ENCODE measurements at places on chromosomes 5 and 9.

- DNase-seq = no peak
Observed at GRCh38 chr5:127428748-127429147, 88.7 kb upstream of the PRRC1 start.

DNA sequence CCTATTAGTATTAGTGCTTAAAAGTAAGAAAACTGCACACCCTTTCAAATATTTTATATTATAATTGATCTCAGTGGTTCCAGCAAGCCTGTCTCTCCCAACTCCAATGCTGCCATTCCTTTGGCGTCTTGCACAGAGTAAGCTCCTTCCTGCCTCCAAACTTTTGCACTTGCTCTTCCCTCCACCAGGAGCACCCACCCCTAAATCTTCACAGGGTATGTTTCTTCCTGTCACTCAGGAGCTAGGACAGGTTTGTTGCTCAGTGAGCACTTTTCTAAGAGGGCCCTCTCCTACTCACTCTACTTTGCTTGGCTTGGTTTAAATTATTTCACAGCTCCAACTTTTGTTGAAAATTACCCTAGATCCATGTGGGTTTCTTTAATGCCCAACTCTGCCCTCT lies 189.1 kb upstream of the ADRA1B start:
- no peak for DNase-seq

DNA sequence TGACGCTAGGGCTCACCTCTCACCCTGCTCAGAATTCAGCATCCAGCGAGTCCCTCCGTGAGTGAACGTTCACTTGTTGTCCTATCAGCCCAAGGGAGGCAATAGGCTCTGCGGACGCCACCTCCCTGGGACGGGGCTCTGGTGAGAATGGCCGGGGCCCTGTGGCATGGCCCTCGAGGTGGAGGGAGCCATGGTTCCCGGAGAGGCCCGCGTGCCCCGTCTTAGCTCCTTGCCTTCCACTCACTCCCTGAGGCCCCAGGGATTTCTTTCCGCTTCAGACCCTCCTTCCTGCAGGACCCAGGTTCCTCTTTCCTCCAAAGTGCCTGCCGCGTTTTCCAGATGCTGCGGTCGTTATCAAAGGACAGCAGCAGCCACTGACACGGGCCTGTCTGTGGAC lies 21.5 kb downstream of the EXOC3 start:
- DNase-seq = no peak

DNA sequence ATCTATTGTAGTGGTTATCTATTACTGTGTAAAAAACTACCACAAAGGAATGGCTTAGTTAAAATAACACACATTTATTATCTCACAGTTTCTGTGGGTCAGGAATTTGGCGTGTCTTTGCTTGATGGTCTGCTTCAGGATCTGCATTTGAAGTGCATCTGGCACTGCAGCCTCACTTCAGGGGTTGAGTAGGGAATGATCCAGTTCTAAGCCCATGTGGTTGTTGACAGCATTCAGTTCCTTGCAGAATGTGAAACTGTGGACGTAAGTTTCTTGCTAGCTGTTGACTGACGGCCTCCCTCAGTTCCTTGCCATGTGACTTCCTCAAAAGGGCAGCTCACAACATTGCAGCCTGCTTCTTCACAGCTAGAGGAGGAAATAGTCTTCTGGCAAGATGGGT lies 2.1 kb upstream of the OGN start:
- no peak for DNase-seq

DNA sequence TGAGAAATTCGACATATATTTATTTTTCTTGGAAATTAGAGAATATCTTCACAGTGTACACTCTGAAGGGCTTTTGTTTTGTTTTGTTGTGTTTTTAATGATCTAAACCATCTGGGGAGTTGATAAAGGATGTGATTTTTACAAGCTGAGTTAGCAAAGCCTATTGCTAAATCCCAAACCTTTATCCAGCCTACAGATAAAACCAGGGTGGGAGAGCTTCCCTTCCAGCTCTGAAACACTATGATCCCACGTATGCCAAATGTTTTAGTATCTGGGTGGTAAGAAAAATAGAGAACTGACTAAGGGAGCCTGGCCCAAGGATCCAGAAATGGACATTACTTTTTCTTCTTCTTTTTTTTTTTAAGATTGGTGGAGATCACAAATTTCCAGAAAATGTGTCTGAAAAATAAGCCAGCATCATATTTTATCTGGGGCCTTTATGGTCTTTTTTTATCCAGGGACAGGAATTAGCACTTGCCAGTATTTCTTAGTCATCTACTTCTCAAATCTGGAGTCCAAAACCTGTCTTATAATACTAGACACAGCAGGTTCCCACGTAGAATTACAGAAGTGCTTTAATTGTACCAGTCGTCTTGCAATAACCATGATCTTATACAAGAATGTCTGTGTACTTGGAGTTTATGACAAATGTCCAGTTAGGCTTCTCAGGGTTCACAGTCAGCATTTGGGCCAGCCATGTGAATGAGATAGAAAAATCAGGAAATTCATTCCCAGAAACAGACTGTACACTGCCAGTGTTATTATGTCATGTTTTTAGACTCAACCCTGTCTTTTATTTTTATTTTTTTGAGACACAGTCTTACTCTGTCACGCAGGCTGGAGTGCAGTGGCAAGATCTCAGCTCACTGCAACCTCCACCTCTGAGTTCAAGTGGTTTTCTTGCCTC lies 290.8 kb upstream of the MPDZ start:
- DNase-seq = peak; percentile 26

All from fibroblast of skin of right biceps (primary cell).